ENCODE measurements at places on chromosomes 7 and 10.

GRCh38 chr7:31633894-31634494 is 53.0 kb upstream of the PPP1R17 start:
- DNase-seq = no peak

DNA sequence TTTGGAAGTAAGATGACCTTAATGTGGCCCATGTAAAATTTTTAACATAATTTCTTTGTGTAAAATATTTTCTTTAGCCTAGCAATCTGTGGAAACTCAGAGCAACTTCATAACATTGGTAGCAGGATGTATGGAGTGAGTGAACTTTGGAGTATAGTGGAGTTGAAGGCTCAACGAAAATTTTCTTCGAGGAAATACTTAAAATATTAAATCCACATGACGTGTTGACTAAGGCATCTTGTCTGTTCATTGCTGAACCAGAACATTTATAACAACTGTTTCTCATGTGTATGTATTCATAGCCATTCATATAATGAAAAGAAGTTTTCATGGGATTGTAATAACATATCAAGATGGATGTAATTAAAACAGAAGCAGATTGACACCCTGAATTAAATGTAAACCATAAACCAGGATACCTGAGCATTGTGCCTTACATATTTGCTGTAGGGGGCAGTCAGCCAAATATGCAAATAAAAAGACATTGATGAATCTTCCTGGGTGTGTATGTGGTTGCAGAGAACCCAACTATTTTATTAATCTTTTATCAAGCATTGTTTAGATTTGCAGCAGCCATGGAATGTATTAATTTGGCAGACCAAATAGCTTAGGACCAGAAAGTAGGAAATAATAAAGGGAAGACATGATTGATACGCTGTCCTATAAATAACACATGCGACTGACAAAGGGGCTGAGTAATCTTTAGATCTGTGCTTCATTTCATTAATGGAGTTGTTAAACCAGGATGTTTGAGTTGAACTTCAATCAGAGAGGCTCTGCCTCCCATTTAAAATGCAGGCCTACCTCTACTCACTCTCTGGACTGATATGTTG is 11.5 kb downstream of the AUTS2 start:
- DNase-seq = no peak

- DNase-seq = no peak
Observed at GRCh38 chr10:21791276-21791675, 212.3 kb downstream of the DNAJC1 start.

DNA sequence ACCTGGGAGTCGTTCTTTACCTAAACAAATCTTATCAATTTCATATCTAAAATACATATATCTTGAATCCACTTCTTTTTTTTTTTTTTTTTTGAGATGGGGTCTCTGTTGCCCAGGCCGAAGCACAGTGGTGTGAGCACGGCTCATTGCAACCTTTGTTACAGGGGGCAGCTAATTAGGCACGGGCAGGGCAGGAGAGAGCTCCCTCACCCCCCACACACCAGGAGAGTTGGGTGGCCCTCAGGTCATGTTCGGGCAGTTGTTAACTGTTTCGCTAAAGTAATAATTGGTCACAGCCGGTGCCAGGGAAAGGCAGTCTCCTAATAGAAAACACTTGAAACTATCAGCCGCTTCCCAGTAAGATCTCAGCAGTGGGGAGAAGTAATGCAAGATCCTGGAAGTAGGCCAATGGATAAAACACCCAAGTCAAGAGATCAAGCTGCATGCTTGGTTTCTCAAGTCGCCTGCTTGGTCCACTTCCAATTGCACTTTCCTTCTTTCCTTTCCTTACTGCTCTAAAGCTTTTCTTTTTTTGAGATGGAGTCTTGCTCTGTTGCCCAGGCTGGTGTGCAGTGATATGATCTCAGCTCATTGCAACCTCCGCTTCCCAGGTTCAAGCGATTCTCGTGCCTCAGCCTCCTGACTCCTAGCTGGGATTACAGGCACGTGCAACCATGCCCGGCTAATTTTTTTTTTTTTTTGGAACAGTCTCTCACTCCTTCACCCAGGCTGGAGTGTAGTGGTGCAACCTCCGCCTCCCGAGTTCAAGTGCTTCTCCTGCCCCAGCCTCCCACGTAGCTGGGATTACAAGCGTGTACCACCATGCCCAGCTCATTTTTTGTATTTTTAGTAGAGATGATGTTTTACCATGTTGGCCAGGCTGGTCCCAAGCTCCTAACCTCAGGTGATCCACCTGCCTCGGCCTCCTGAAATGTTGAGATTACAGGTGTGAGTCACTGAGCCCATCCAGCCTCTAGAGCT is 21.3 kb upstream of the EFCAB10 start:
- DNase-seq = no peak

DNA sequence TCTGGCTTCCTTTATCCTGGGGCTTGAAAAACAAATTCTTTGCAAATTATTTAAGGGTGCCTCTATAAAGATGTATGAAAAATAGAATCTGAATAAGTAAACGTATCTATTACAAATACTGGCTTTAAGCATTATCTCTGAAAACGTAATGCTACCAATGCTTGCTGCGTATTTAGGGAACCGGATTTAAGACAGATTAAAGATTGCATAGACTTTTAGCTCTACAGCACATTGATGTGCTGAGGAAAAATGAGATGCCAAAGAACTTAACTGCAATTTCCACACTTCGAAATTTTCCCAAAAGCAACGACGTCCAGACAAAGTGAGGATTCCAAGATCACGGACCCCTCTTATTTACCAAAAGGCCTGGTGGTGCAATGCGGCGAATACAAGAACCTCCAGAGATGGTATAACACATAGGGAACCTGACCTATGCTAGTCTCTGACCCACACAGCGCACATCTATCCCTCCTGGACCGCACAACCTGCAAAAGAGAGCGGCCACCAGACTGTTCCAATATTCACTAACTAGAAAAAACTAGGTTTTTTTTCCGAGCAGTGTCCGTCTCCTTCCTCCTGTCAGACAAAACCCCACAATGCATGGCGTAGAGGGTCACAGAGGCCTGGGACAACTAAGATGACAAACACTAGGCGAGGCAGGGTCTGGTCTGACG is 34.3 kb upstream of the PHF14 start:
- no peak for DNase-seq

DNA sequence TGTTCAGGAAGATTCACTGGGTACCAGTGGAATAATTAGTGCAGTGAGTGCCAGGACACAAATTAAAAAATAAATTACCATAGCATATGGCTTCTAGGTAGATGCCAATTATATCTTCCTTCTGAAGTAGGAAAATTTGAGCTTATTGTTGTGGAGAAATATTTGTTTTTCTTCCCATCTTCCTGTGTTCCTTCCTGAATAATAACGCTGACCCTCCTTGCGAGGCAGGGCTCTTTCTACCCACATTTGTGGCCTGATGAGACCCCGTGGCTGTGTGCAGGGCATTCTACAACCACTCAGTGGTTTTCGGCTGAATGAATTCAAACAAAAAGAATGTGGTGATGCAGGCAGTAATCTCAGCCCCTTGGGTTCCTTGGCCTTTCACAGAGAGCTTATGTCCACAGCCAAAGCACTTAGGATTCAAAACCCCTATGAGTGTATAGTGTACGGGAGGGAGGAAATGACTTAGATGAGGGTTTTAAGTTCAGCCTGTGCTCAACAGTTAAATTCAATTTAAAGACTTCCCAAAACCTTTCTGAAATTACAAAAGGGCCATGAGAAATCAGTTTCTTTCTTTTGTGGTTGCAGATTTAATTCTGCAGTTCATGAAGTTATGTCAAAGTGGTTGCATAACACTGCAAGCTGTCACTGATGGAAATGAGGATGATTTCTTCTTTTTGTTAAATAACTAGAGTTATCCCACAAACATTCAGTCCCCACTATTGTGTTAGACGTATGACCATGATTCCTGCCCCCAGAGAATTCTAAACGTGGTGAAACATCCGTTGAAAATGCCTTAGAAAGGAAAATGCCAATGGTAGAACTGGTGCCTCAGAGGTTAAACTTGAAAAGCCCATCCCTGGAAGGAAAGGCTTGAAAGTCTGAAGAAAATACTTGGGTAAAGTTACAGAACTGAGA is 255.3 kb downstream of the FZD1 start:
- DNase-seq = no peak

- no peak for DNase-seq
Observed at GRCh38 chr10:74880041-74880440, 53.6 kb downstream of the KAT6B start.

DNA sequence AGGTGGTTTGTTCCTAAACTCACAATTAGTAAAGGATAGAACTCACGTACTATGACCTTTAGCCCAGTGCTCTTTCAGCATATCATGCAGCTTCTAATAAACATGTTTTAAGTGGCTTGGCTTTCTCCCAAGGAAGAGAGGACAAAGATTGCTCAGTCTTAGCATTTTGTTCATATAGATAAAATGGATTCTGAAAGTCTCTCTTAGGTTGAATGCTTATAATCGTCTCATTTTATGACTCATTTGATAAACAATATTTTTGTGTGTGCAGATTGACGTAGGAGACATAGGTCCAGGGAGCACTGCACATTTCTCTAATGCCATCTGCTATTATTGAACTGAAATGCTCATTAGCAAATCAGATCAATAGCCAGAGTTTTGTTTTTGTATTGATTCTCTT is 44.8 kb downstream of the GNAT3 start:
- no peak for DNase-seq

DNA sequence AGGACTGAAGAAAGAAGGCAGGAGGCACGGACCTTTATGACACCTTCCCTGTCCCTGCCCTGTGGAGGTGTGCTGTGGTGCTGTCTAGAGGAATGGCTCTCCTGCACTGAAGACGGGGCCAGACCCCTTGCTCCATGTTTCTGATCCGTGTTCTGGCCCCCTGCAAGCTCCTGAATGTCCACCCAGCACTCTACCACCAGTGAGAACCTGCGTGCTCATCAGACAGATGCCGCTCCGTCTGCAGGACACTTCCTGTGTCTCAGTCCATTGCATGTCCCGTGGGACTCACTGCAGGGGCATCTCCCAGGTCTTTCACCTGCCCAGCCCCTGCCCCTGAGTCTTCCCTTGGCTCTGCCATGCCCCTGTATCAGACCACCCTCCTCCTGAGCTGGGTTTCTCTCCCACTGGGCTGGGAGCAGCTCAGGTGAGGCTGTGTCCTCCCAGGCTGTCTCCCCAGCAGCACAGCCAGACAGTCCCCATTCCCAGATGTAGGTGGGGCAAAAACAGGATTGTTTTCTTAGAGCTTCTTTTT is 278.3 kb upstream of the ZNF32 start:
- no peak for DNase-seq

DNA sequence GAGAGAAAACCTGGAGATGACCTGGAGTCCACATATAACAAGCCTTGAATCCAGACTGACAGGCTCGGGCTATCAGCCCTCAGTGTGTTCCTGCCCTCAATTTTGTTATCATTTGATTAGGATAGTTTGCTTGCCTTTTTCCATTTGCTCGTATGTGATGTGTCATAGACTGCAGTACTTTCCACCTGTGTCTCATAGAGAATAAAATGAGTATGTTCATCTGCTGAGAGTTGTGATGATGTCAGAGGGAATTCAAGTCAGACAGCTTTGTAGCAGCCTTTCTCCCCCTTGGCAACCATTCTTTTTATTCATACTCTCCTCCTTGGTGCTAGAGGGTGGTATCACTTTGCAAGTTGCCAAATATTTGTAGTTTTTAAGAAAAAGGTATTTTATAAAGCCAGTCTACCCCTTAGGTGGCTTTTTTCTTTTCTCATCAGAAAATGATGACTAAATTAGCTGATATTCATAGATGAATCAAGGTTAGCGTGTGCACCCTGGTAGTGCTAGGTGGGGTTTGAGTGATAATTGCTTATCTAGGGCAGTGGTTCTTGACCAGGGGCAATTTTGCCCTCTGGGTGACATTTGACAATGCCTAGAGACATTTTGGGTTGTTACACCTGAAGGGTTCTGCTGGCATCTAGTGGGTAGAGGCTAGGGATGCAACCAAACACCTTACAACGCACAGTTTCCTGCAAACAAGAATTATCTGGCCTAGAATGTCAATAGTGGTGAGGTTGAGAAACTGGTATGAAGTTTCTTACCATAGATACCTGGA is 5.4 kb downstream of the SGPL1 start:
- DNase-seq = no peak

DNA sequence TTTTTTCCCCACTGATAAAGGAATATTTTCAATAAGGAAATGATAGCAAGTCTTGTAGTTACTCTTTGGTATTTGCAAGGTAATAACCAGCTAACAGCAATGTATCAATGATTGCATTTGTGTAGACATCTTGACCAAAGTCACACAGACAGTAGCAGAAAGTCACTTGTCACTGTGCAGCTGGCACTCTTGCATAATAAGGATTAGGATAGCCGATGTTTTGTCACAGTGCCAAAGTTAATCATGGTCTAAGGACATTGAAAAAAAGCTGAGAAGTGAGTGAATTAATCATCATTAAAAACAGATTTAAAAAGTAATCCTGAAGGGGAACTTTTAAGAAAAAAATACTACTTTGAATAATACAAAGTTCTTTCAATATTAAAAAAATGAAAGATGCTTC is 834.3 kb upstream of the C7orf33 start:
- DNase-seq = no peak

DNA sequence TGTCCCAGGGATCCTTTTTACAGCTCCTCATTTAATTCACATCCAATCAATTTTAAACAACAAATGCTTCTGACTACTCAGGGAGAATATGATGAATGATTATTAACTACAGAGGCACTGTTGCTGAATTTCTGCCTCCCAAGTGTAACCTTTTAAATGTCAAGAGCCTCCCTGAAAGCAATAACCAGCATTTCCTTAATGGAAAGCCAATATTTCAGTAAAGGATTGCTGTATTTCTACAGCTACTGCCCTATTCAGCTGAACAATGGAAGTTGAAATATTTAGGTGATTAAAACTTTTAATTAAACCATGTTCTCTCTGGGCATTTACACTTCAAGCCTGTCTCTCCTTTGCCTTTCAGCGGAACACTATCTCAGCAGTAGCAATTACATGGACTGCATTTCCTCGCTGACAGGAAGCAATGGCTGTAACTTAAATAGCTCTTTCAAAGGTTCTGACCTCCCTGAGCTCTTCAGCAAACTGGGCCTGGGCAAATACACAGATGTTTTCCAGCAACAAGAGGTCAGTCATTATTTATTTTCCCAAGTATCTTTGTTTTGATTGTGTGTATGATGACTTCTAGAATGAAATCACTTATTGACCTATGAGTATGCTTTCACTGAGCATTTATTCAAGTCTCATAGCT is 304.7 kb downstream of the BICC1 start:
- no peak for DNase-seq

GRCh38 chr7:151875942-151876898 is 695 bp downstream of the PRKAG2 start:
- DNase-seq = peak; percentile 54

GRCh38 chr10:120221873-120222485 is 235.0 kb upstream of the PLPP4 start:
- no peak for DNase-seq

DNA sequence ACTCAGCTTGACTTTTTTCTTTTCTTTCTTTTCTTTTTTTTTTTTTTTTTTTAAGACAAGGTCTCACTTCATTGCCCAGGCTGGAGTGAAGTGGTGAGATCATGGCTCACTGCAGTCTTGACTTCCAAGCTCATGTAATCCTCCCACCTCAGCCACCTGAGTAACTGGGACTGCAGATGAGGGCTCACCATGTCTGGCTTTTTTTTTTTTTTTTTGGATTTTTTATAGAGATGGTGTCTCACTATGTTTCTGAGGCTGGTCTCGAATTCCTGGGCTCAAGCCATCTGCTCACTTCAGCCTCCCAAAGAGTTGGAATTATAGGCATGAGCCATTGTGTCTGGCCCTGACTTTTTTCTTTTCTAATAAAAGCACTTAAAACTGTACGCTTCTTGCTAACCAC is 358.2 kb upstream of the IGFBP3 start:
- DNase-seq = no peak

- DNase-seq = peak; percentile 33
Observed at GRCh38 chr7:131106681-131107336, 220.9 kb upstream of the MKLN1 start.

- DNase-seq = no peak
Observed at GRCh38 chr7:149728491-149729375, 44.7 kb downstream of the ZNF467 start.

Data from activated T-cell treated with anti-CD3 and anti-CD28 coated beads for 48 hours (primary cell).